ENCODE measurements at places on chromosomes 7 and 10.

- DNase-seq = no peak
Observed at GRCh38 chr7:82468435-82468834, 24.9 kb upstream of the CACNA2D1 start.

GRCh38 chr10:11446133-11446532 lies 165.3 kb downstream of the USP6NL start:
- DNase-seq = no peak

DNA sequence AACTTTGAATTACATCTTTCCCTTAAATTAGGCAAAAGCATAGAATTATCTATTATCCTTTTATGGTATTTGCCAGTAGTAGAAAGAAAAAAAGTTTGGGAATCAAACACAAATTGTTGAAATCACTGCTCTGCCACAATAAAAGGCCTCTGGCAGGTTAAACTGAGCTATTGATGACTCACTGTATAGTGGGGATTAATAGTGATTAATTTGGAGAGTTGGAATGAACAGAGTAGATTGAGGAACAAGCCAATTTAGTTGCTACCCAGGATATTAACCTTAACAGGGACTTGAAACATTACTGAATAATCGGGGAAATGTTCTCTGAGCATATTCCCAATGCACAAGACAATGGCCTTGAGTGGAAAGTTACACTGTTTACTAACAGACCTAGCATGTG lies 33.1 kb downstream of the MASTL start:
- DNase-seq = no peak

- DNase-seq = no peak
Observed at GRCh38 chr7:11213266-11213665, 239.6 kb downstream of the PHF14 start.

- no peak for DNase-seq
Observed at GRCh38 chr10:96992721-96993120, 160.6 kb downstream of the LCOR start.

DNA sequence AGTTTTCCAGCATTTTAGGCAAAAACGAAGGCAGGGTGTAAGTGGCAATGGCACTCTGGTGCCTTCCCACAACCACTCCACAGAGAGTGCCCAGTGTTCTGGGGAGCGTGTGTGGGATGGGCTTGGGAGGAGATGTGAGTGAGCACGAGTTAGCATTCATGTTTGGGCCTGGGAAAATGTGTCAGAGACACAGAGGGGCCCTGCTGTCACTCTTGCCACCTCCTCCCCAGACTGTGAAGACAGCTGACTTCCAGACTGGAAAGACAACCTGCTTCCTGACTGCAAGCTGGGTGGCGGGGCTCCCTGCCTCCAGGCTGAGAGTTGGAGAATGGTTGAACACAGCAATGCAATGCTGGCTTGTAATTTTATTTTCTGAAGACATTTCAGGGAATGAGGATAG lies 454.5 kb upstream of the ZMIZ1 start:
- no peak for DNase-seq

GRCh38 chr10:117461766-117462423 lies 80.7 kb upstream of the EMX2 start:
- DNase-seq = no peak

- no peak for DNase-seq
Observed at GRCh38 chr10:66832781-66833422, 92.9 kb upstream of the LRRTM3 start.

All from inflammatory macrophage (primary cell).